AML-193 (cell line): ENCODE measurements at places on chromosomes 12 and 14.

GRCh38 chr12:67441736-67442346 lies 172.7 kb downstream of the CAND1 start:
- peak; percentile 1 for DNase-seq

GRCh38 chr12:21852251-21852650 lies 77.7 kb upstream of the KCNJ8 start:
- DNase-seq: no peak

GRCh38 chr14:95445161-95445560 lies 71.3 kb downstream of the SYNE3 start:
- no peak for DNase-seq

- no peak for DNase-seq
Measured at GRCh38 chr12:132729541-132730320, 19.1 kb downstream of the PGAM5 start.

DNA sequence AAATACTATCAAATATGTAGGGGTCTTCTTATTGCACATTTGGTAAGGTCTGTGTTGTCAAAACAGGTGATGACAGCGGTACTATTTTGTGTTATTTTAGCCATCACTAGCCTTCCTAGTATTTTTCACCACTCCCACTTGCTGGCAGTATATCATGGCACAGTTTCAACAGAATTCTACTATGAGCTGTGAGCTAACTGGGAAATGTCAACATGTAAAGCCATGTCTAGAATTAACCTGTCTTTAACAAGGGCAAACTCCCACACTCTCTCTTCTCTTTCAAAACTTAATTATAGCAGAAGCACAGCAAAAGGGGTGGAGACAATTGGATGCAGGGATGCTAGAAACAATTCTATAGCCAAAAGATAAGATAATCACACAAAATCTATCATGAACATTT lies 253.4 kb downstream of the PAX9 start:
- no peak for DNase-seq

- no peak for DNase-seq
Measured at GRCh38 chr14:79225815-79226214, 985.5 kb downstream of the DIO2 start.
